ENCODE measurements at places on chromosomes 2 and 18.

DNA sequence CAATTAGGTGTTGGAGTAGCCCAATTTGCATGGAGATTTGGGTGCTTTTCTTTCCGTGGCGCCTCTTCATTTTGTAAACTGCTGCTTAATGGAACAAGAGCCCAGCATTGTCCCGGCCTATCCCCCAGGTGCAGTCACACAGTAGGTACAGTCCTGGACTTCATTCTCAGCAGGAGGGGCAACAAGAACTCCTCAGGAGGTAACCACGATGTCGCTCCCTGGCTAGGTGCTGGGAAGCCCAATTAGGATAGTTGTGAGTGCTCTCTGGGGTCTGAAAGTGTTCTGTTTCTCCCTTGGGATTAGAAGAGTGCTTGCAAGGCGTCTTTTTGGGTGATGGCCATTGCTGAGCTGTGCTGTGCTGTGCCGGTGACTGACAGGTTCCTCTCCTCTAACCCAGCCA is 53.8 kb downstream of the CABLES1 start:
- DNase-seq, result no peak

DNA sequence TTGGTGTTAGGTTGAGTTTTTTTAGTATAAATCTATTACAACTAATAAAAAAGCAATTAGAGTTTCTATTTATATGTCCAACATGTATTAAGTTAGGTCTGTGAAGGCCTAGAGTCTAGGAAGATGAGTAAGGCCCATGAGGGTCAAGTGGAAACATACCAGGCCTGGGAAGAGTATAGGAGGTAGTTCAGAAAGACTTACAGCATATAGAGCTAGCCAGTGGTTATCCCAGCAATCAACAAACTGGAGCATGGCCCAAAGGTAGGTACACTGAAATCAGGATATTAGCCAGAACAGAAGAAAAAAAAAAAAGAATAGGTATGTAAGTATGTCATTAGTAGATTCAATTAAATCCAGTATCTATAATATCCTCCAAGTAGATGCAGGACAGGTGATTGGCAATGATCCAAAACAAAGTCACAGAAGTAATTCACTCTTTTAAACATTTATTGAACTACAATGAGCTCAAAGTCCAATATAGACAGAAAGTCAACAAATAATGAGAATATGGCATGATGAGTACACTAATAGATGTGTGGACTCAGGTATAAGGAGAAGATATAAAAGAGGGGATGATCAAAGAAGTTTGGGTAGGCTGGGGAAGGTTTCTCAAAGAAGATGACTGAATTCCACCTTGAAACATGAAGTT is 70.3 kb downstream of the IKZF2 start:
- no peak for DNase-seq

DNA sequence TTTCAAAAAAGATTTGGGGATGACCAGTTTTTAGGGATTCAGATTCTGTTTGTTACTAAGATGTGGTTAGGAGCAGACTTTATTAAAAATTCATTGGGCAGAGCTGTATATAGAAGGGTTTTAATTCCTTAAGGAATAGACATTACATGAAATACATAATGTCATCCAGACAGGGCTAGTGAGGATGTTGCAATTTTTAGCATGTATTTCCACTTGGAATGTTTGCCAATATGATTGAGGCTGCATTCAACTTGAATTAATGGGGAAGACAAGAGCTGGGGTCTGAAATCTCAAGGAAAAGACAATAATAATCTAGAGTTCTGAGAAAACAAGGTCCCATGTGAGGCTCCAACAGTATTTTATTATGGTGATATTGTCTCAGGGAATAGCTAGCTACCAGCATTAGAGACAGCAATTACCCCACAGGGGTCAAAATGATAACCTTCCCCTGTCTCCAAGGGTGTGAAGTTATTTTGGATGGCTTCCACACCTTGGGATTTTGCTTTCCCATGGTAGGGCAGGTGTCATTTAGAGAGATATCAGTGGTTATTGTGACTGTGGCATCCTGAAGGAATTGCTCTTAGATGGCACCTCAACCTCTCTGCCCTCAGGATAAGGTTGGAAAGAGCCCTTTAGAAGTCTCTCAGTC is 60.2 kb downstream of the VSNL1 start:
- DNase-seq, result no peak

DNA sequence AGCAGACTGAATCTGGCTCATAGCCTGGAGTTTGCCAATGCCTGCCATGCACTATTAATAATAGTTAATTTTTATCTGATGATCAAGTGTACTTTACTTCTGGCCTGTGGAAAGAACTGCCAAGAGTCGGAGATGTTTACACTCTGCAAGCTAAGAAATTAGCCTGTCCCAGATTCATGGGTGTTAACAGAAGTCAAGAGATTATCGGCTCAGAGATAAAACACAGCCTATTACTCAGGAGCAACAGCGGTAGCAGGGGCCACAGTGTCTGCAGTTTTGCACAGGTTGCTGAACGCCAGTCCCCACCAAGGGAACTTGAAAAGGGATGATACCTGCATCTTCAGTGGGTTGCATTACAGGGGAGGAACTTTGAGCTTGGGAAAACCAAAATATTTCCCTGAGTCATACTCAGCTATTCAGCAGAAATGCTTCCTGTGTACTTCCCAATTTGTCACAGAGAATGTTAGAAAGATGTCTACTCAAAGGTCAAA is 4.3 kb upstream of the ADI1 start:
- DNase-seq, result no peak

DNA sequence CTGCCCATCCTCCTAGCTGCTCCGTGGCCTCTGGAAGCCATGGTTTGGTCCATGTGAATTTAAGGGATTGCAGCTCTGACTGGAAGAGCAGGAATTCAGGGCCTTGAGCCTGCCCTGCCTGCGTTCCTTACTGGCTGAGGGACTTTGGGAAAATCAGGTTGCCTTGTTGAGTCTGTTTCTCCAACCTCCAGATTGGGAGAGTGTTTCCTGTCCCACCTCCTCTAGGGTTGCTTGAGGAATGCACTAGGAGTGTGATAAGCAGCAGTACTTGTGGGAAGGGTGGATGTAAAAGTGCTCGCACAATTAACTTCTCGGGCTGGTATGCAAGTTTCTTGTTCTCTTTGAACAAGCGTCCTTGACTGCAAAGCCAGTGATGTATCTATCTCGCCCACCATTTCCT is 84.4 kb upstream of the YWHAQ start:
- no peak for DNase-seq

- DNase-seq, result no peak
Observed at GRCh38 chr2:146158072-146158674, 1638.3 kb upstream of the ZEB2 start.

DNA sequence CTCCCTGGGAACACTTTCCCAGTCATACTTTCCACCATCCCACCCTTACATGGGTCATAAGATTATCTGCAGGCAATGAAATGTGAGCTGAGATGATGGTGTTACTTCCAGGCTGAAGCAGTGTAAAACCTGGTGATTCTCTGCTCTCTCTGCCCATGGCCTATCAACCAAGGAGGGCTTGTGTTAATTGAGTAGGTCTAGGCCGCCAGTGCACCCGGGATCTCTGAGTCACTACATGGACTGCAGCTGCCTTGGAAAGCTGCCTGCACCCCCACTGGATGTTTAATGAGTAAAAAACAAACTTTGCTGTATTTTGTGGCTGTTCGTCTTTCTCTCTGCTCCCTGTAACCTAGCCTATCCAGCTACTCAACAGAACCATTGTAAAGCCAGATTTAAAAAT is 451.7 kb upstream of the SMIM21 start:
- no peak for DNase-seq

- DNase-seq, result no peak
Observed at GRCh38 chr2:37829202-37829601, 95.9 kb upstream of the RMDN2 start.

- peak; percentile 58 for DNase-seq
Observed at GRCh38 chr2:232523682-232524597, 2.0 kb upstream of the CHRND start.

- no peak for DNase-seq
Observed at GRCh38 chr18:55777666-55778304, 189.8 kb upstream of the TCF4 start.

- peak; percentile 36 for DNase-seq
Observed at GRCh38 chr2:74876081-74876886, 42.4 kb downstream of the HK2 start.

GRCh38 chr2:18384242-18384641 is 176.2 kb downstream of the RDH14 start:
- DNase-seq, result no peak

GRCh38 chr2:83113953-83114352 is 1345.1 kb downstream of the SUCLG1 start:
- DNase-seq, result no peak

GRCh38 chr18:37539236-37539635 is 26.4 kb downstream of the CELF4 start:
- no peak for DNase-seq

- no peak for DNase-seq
Observed at GRCh38 chr2:133273031-133273430, 295.2 kb downstream of the NCKAP5 start.

- DNase-seq, result no peak
Observed at GRCh38 chr2:9199716-9200632, 6.6 kb upstream of the ASAP2 start.

DNA sequence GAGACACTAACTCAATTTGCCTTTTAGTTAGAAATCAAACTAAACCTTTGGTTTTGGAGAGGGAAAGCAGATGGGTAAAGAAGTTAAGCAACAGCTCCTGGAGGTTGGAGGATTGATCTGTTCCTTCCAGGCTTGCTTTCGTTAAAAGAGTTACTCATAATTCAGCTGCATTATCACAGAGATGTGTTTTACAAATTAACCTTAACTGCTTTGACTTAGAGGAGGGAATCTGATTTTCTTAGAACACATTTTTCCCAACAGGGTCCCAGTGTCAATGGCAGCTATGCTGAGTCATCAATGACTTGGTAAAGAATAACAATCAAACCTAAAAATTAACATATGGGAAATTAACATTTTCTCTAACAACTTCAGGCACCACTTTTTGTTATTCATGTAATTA is 113.4 kb downstream of the COPS8 start:
- no peak for DNase-seq

DNA sequence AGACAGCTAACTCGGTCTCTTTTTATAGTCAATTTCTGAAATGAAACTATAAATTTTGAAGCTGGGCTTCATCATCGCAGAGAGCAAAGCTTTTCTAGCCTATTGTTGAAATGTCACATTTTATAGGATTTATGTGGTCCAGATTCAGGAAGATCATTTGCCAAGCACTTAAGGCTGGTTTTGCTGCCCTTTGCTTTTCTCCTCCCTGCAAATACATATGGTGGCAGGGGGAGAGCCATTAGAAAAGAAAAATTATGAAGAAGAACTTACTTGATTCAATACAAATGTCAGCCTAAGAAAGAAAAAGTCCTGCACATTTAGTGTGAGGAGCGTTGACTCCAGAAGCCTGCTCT is 206.9 kb upstream of the NRP2 start:
- DNase-seq, result no peak

DNA sequence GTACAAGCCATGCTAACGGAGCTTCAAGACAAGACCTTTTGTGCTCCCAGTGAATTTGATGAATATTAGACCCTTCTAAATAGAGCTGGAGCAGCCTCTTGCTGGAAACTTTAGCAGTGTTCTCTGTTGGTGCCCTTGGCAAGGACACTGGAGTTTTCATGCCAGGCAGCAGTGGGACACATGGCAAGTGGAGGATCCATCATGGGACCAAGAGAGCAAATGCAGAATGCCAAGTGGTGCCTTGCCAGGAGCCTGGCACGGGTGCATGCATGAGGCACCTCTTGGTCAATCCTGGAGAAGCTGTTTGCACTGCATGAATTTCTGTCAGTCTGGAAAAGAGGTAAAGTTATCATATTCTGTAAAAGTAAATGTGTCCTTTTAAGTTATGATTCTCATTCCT is 59.1 kb downstream of the NETO1 start:
- DNase-seq, result no peak

DNA sequence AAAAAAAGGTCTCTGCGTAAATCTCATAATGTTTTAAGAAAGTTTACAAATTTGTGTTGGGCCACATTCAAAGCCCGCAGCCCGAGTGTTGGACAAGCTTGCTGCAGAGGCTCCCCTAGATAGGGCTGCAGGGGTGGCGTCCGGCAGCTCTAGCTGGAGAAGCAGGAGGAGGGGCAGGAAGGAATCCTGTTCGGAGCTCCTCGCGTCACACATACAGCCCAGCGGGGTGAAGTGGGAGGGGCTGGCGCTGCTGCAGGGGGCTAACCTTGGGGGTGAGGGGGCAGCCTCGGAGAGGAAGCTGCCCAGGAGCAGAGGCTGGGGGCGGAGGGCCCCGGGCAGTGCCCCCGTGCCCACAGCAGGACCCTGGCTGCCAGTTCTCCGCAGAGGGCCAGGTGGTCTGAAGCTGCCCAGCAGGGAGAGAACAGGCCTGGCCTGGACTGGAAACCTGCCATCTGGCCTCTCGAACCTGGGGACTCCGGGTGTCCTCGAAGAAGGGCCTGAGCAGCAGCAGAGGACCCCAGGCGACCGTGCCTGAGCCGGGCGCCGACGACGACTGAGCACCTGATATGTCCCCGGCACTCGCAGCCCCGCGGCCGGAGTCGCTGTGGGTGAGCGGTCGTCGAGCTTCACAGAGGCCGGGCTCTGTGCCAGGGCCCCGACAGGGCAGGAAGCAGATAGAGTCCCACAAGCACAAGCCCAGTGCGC is 2.6 kb upstream of the GPR35 start:
- peak; percentile 41 for DNase-seq

Measured in femur (tissue), 1 donor.